ENCODE measurements at places on chromosomes 1 and 21. TPM values are rescaled to one million over a fixed set of nuclear protein-coding genes. Genes with fewer than 3 reads are reported as not detected.

DNA sequence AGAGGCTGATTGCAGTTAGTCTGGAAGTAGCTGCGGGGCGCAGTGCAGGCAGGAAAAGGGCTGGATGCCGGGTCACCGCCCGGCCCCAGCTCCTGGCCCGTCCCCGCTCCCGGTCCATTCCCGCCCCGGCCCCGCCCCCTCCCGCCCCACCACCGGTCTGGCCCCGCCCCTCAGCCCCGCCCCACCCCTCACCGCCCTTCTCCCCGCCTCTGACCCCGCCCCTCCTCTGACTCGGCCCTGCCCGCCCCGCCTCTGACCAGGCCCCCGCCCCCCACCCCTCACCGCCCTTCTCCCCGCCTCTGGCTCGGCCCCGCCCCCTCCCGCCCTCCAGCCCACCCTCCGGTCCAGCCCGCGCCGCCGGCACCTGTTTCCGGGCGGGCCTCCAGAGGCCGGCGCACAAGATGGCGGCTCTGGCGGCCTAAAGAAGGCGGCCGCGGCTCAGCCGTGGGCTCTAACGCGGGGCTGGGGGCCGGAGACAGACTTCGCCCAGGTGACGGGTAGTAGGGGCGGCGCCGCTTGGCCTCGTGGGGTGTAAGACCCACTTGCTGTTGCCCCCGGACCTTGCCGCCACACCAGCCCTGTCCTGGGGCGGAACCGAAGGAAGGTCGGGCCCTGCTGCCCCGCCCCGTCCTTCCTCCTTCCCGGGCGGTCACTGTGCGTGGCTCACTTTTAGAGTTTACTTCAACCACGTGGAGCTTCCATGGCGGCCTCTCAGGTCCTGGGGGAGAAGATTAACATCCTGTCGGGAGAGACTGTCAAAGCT, at the start of gene UBIAD1:
Gene UBIAD1 (plus strand): TSS at position 367 of the 763 bp plus-strand sequence. CDS start 334 bp downstream, at position 701.
- peak; percentile 78 for DNase-seq

The NUP210L gene
- 0.02 TPM for total RNA-seq

GRCh38 chr1:193211539-193211938, 25.1 kb upstream of the B3GALT2 start:
- DNase-seq, result peak; percentile 10

The ITLN2 gene
- total RNA-seq, result not detected

DNA sequence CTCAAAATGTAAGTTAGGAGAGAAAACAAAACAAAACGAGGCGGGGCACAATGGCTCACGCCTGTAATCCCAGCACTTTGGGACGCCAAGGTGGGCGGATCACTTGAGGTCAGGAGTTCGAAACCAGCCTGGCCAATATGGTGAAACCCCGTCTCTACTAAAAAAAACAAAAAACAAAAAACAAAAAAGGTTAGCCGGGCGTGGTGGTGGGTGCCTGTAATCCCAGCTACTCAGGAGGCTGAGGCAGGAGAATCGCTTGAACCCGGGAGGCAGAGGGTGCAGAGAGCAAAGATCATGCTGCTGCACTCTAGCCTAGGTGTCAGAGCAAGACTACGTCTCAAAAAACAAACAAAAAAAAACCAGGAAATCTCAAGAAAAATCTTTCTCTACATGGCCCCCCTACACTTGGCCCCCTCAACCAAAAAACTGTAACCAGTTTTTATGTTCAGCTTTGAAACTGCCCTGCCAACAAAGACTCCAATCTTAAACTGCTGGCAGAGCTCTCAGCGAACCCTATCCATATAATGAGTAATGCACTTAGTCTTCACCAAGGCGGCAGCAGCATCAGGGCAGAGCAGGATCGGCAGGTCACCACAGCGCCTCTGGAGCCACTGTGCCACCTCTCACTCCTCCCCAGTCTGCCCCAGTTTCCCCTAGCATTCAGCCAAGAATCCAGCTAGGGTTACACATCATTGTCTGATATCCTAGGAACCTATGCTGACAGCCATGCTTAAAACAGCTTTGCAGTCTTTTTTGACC, 71.7 kb downstream of the JAK1 start:
- no peak for DNase-seq

DNA sequence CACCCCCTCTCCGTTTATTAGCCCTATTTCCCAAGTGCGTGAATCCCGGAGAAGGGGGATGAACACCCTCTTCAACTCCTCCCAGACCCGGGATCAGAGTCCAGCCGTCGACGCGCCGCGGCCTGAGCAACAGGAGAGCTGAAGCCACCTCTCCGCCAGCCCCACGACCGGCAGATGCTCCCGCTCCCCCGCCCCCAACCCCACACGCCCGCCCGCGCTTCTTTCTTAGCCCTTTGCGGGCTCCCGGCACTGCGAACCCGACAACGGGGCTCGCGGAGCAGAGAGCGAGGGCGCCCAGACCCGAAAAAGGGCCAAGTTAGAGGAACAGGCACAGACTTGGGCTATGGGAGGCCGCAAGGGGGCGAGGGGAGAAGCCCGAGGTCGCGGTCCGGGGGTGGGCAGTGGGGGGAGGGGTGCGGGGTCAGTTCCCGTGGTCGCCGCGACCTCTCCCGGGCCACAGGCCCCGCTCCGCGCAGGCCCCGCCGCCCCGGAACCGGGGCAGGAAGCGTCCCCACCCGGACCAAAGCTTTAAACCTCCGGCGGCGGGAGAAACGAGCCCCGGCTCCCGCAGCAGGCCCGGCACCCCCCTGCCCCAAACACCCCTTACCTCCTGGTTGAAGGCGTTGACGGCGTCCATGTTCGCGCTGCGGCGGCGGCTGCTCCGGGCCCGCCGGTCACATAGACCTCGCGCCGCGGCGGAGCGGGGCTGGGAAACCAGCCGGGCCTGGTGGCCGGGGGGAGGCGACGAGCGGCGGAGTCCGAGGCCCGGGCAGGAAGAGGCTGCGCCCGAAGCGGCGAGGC, 662 bp downstream of the SCAF4 start:
- DNase-seq, result no peak

DNA sequence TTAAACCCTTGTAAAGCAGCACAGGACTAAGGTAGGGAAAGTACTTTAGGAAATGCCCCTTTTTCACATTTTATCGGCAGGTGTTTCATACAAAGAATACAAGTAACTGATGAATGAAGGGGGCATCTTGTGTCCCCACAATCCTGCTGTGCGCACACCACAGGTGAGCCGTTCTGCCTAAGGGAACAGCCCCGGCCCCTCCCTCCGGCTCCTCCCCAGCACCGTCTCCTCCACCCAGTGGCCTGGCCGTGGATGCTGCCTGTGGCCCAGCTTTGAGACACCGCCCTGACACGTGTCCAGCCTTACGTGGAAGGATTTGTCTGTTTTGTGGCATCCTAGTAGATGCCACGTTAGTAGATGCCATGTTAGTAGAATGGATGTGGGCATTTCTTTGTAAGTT, 12.8 kb downstream of the FAAP20 start:
- DNase-seq, result no peak

DNA sequence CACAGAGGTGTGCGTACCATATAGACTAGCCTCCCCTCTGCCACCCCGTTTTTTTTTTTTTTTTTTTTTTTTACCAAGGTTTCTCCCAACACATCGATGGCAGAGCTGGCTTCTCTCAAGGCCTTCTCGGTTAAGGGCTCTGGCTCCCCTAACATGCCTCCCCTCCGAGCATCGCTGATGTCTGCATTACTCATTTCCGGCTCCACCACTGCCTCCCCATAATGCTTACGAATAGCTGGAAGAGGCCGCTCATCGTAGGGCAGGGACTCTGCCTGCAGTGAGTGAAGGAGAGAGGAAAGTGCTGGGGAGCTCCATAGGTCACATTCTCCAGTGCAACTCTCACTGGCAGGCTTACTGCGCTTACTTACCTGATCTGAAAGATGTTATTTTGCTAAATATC, 20.6 kb downstream of the CEP104 start:
- DNase-seq, result no peak

The MYBPH gene
- not detected for total RNA-seq

The CAPN9 gene
- total RNA-seq, result not detected

DNA sequence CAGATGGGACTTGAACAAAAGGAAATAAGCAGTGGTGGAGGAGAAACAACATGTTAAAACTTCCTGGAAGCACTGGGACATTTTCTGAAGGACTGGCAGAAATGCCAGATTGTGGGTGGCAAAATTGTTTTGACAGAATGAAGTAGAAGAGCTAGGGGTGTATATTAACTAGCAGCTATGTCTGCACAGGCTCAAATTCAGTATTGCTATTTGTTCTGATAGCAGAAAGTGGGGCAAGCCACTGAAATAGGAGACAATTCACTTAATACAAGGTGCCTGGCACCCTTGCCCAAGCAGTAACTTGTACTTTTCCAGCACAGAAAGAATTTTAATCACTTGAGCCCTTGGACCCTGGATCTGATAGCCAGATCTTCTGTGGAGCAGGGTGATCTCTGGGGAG, 11.8 kb upstream of the PIGM start:
- DNase-seq, result no peak

The HHIPL2 gene
- 20.9 TPM for total RNA-seq

- no peak for DNase-seq
Observed at GRCh38 chr21:35081861-35082260, 32.8 kb upstream of the RUNX1 start.

The RBBP4 gene
- 137 TPM for total RNA-seq

- no peak for DNase-seq
Observed at GRCh38 chr1:34155860-34156259, 9.2 kb downstream of the CSMD2 start.

GRCh38 chr1:66251546-66251945, 282.4 kb upstream of the SGIP1 start:
- DNase-seq, result peak; percentile 47

DNA sequence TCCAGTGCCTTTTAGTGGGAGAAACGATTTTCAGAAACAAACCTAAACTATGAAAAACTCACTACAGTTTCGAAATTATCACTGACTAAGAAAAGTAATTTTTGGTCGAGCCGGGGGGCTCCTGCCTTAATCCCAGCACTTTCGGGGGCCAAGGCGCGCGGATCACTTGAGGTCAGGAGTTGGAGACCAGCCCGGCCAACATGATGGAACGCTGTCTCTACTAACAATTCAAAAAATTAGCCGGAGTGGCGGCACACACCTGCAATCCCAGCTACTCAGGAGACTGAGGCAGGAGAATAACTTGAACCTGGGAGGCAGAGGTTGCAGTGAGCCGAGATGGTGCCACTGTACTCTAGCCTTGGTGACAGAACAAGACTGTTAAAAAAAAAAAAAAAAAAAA, 3.0 kb downstream of the CFHR3 start:
- DNase-seq, result no peak

DNA sequence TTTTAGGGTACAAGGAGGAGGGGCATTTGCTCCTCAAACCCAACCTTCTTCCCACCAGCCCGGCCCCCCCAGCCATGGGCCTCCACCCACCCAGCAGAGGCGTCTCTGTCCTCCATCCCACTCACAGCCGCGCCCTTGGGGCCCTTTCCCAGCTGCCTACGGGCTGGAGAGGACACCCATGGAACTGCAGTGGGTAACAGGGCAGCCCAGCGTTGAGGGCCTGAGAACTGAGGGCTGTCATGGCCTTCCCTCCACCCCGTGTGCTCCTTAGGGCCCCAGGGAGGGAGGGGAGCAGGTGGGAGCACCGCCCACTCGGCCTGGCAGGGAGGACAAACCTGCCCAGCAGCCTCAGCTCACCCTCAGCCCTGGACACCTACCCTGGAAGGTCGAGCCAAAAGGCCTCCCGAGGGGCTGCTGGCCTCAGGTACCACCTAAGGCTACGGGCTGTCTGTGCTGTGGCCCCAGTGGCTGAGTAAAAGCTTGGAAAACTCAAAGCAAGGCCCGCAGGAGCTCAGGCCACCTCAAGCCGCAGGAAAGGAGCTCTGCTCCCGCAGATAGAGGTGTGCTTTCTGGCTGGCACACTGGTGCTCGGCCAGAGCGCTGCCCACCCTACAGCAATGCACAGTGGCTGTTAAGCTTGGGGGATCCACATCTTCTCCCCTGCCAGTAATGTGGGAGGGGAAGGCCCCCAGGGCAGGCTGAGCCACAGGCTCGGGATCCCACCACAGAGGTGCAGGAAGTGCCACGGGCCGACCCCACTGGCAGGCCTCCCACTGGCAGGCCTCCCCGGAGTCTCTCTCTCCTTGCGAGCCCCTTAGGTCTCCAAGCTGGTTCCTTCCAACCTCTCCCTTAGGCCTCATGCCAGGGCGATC, 2.2 kb upstream of the ARHGEF16 start:
- no peak for DNase-seq

The ASPM gene
- total RNA-seq, result 18.2 TPM

DNA sequence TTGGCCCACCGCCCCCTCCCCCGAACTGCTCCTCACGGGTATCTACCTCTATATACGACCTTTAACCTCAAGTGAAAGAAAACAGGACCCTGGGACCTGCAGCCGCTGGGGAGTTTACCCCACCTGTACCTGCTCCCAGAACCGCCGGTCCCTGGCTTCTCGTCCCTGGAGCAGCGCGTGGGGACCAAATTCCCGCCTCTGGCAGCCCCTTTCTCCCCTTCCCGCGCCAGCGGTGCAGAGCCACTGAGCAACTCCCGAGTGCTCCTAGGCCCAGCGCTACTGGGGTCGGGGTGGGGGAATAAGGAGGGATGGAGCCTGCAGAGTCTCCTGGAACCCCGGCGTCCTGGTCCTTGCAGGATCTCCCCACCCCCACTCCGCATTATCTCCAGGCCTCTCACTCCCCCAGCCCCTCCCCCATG, 1.6 kb downstream of the SYT6 start:
- DNase-seq, result no peak

The SLC5A9 gene
- total RNA-seq, result not detected

GRCh38 chr21:36754241-36754898, 55.5 kb downstream of the SIM2 start:
- no peak for DNase-seq

DNA sequence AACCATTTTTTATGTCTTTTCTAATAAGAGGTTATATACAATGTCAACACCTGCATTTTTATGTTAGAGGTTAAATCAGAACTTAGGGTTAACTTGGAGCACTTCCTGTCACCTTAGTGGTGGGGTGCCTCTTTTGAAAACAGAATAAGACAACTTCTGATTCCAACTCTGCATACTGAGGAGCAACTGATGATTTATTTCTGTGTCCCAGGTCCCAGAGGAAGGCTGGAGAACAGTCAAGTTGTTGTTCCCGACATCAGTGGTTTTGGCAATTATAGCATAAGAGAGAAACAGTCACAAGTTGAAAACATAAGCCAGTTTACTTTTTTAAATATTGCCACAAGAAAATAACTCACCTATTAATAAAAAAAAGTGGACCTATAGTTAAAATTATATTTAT, 871.0 kb upstream of the ADAMTS5 start:
- DNase-seq, result no peak

The SPRR2G gene
- total RNA-seq, result not detected

GRCh38 chr21:34812504-34813265, 143.9 kb downstream of the CLIC6 start:
- peak; percentile 63 for DNase-seq

DNA sequence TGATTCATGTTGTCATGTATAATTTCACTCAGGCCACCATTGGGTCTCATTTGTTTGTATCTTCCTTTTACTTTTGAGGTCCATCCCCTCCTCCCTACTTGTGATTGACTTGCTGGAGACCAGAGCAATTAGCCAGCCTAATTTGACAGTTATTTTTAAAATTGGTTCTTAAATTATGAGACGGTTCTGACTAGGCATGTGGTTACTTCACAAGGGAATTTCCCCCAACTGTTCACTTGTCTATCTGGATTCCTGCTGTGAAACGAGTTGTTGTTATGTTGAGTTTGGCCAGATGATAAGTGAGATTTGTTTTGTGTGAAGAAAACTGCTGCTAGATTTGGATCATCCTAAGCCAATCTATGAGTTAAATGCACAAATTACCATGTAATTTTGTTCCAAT, 359.1 kb downstream of the BARHL2 start:
- no peak for DNase-seq

The LYPD8 gene
- 5.1 TPM for total RNA-seq

Measured in H4 (cell line).